ENCODE measurements at places on chromosomes 11 and 22.

DNA sequence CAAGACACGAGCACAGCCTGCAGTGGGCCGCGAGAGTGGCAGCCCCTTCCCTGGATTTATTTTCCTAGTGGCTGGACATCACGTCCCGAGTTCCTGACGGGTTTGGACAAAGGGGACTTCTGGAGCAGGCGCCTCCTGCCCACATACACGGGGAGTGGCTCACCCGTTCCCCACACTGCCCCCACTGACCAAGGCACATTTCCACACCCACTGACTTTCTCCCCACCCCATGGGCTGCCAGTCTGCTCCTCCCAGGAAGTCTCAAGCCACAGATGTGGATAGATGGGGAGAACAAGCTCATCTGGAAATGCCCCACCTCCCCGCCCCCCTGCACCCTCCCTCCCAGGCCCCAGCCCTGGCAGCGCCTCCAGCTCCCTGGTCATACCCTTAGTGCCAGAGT is 34.0 kb upstream of the FADD start:
- no peak for DNase-seq

DNA sequence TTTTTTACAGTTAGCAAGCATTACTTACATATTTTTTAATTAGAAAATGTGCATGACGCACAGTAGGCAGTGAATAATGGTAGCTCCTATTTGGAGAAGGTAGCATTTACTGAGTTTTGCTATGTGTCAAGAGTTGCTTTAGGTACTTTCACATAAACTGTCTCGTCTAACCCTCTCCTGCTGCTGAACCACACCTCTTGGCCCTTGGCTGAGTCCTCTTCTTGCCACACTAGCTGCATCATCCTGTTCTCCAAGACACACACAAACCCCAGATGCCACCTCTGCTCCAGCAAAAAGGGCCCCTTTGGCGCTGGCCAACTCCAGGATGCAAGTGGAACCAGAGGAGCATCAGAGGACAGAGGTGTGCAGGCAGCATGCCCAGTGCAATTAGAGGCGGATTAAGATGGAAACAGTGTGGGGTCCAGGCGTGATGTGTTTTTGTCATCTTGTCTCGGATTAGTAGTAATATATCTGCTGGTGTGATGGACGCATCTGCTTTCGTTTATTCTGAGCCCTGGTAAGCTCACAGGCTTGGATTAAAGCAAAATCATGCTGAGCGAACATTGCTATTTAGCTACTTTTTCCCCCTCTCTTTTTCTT is 367.0 kb upstream of the CADM1 start:
- no peak for DNase-seq

GRCh38 chr11:1125803-1126202 is 31.9 kb upstream of the MUC5AC start:
- no peak for DNase-seq

- peak; percentile 78 for DNase-seq
Observed at GRCh38 chr11:18706330-18707243, 8.0 kb downstream of the TMEM86A start.

DNA sequence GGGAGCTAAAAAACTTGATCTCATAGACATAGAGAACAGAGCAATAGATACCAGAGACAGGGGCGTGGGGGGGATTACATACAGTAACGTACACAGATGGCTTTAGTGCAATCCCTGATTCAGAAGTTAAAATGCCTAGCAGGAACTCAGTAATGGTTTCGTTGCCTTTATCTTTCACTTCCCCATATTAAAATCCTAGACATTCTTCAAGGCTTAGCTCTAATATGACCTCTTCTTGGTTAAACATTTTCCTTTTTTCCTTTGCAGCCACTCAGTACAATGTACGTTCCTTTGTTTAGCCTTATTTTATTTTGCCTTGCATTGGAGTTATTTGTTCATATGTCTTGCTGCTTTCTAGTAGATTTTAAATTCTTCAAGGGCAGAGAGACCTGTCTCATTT is 104.9 kb downstream of the C11orf87 start:
- DNase-seq = no peak

GRCh38 chr11:30775233-30775522 is 189.0 kb upstream of the MPPED2 start:
- DNase-seq = no peak

DNA sequence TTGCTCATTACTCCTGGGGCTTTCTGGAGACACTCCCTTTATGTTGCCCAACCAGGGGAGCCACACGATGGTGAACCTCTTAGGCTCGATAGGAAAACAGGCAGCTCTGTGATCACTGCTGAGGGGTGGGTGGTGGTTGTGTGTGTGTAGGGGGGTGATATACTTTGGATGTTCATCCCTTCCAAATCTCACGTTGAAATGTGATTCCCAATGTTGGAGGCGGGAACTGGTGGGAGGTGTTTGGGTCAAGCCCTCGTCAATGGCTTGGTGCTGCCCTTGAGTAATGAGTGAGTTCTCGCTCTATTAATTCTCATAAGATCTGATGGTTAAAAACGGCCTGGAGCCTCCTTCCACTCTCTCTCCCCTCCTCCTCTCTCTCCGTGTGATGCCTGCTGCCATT is 204.0 kb upstream of the B3GAT1 start:
- no peak for DNase-seq

DNA sequence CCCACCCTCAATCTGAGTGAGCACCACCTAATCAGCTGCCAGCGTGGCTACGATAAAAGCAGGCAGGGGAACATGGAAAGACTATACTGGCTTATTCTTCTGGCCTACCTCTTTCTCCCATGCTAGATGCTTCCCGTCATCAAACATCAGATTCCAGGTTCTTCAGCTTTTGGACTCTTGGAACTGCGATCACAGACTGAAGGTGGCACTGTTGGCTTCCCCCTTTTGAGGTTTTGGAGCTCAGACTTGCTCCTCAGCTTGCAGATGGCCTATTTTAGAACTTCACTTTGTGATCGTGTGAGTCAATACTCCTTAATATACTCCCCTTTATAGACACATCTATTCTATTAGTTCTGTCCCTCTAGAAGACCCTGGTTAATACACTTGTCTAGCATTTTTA is 543.7 kb upstream of the RAG2 start:
- DNase-seq = no peak

- DNase-seq = no peak
Observed at GRCh38 chr11:35163209-35163608, 24.2 kb downstream of the CD44 start.

- DNase-seq = no peak
Observed at GRCh38 chr11:69912161-69912910, 93.1 kb upstream of the FGF3 start.

- no peak for DNase-seq
Observed at GRCh38 chr11:46382646-46383403, 1.4 kb downstream of the MDK start.

DNA sequence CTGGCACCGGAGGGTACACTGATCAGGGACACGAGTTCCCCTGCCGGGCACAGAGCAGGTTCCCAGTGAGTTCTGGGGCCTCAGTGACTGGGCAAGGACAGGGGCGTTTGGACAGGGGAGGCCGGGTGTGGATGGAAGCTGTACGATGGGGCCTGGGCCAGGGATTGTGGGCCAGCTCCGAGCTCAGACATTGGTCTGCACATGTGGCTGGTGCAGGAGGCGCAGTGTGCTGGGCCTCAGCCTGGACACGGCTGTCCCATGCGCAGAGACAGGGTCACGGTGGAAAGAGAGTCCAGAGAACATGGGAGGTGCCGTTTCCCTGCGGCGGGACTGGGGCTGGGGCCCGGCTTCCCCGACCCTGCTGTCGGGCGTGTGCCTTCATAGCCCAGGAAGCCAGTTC is 60.7 kb downstream of the CDKN1C start:
- no peak for DNase-seq

DNA sequence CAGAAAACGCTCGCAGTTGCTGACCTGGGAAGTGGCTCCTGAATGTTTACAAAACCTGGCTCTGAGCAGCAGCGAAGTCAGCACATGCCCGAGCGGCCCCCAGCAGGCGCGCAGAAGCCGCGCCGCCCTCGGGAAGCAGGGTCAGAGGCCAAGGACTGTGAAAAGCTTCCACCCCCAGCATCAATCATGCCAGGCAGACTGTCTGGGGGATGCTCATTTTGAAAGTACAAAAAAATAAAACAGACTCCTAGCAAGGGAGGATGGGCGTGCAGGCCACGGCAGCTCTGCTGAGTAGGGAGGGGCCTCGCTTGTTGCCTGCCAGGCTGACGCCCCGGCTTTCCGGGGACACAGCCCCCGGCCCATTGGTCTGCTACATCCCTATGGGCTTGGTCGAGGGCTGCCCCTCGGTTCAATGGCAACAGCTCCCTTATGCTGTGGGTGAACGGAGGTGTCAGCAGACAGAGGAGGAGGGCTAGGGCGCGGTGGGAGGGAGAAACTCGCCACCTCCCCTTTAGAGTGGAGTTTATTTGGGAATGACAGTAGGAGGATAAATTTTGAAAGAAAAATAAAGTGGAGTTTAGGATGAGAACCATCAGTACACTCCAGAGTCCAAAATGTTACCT is 37.7 kb upstream of the GNB1L start:
- no peak for DNase-seq

- DNase-seq = no peak
Observed at GRCh38 chr11:10480760-10481159, 25.7 kb downstream of the AMPD3 start.

GRCh38 chr11:71476926-71477640 is 24.1 kb downstream of the NADSYN1 start:
- DNase-seq = no peak

DNA sequence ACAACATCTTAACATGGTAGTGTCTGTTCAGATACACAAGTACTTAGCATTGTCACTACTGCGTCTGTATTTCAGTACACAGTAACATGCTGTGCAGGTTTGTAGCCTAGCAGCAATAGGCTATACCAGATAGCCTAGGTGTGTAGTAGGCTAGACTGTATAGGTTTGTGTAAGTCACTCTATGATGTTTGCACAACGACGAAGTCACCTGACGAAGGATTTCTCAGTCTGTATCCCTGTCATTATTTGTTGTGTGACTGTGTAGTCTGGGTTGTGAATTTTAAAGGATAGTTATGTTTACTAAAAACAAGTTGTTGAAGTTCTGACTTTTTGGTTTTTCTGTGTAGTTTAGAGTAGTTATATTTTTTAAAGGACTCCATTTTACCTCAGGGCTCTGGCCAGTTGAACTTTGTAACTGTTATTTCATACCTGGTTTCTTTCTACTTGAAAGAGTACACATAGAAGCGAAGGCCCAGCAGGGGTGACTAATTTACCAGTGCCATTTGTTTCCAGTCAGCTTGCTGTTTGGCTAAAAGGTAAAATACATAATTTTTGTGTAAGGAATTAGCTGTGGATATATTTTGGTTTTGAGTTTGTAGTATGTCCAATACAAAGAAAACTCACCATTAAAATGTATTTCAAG is 72.3 kb downstream of the PPP6R3 start:
- no peak for DNase-seq

GRCh38 chr22:25898707-25899365 is 156.8 kb downstream of the MYO18B start:
- DNase-seq = no peak

DNA sequence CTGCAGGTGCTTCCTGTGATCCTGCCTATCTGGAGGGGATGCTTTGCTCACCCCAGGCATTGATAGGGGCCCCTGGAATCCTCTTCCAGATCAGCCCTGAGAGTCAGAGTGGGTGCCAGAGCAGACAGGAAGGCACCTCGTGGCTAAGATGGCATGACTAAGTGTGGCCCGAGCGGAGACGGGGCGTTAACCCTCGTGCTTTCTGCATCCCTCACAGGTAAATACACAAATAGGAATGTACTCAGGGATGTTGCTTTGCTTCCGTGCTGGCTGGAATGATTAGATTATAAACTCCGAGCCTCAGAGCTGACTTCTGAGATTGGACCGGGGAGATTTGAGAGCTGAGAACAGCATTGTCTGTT is 312.7 kb upstream of the B3GAT1 start:
- DNase-seq = no peak

GRCh38 chr11:118415739-118416068 is 14.3 kb downstream of the ATP5MG start:
- DNase-seq = no peak

- no peak for DNase-seq
Observed at GRCh38 chr11:81899156-81899555, 834.5 kb downstream of the FAM181B start.

GRCh38 chr22:49037701-49038245 is 789.9 kb downstream of the BRD1 start:
- no peak for DNase-seq

GRCh38 chr11:96358321-96358720 is 15.3 kb upstream of the MAML2 start:
- no peak for DNase-seq

GRCh38 chr11:92269021-92269420 is 44.4 kb downstream of the FAT3 start:
- no peak for DNase-seq

DNA sequence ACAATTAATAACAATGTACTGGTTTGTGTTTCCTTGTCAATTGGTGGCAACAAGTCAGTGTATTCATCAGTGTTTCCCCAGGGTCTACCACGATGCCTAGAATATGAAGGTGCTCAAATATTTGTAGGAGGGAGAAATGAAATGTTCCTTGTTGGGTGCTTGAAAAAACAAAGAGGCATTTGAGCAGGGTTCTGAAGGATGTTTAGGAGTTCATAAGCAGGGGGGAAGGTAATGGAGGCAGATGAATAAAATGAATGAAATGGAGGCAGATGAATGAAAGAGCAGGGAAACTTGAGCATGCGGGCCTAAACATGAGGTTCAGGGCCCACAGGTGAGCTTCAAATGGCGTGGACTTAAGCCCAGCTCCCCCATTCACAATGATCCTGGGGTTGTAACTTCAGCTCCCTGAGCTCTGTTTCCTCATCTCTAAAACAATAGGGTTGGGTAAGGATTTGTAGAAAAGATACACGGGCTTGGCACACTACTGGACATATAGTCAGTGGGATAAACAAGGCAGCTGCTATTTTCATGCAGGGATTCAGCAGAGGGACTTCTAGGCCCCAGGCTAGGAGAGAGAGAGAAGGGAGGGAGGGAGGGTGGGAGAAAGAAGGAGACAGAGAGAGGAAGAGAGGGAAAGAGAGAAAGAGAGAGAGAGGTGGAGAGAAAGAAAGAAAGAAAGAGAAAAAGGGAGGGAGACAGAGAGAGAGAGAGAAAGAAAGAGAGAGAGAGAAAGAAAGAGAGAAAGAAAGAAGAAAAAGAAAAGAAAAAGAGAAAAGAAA is 73.7 kb downstream of the MN1 start:
- no peak for DNase-seq

GRCh38 chr22:49420651-49421050 is 407.0 kb downstream of the BRD1 start:
- DNase-seq = no peak

DNA sequence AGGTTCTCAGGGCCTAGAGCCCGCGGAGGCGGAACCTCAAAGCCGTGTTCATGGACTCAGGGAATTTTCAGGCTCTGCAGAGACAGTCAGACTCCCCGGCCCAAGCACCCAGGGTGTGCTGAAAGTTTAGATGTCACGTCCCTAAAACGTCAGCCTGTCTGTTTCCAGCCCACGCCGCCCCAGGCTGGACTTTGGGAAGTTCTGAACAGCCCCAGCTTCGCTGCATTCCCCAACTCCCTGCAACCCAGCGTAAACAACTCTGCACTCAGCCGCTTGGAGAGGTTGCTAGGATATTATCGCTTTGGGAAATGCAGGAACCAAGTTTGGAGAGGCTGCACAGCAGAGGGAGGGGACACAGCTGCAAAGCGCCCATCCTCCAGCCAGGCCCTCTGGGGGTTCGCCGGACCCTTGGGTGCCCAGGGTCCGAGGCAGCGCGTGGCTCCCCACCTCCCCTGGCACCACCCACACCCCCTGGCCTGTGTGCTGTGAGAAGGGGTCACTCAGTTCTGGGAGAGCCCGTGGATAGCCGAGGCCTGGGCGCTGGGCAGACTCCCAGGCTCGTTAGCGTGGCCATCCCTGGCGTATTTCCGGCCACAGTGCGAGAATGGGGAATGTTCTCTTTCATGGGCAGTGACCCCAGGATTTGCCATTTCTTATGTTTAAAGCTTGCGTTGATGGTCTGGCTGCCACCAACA is 120.5 kb upstream of the FGF3 start:
- peak; percentile 61 for DNase-seq

Data from hindlimb muscle (tissue), 1 donor.